ENCODE measurements at places on chromosomes 13 and 19.

GRCh38 chr19:55132453-55133129 is 15.2 kb upstream of the PPP1R12C start:
- DNase-seq = no peak

GRCh38 chr19:49713236-49713845 is 22.4 kb downstream of the CPT1C start:
- no peak for DNase-seq

- DNase-seq = no peak
Observed at GRCh38 chr13:113123226-113124201, 915 bp downstream of the F10 start.

- no peak for DNase-seq
Observed at GRCh38 chr19:3682741-3683404, 17.4 kb downstream of the PIP5K1C start.

GRCh38 chr19:3580156-3580934 is 4.9 kb upstream of the GIPC3 start:
- no peak for DNase-seq

GRCh38 chr19:47848823-47849473 is 10.1 kb upstream of the TPRX2 start:
- DNase-seq = no peak

DNA sequence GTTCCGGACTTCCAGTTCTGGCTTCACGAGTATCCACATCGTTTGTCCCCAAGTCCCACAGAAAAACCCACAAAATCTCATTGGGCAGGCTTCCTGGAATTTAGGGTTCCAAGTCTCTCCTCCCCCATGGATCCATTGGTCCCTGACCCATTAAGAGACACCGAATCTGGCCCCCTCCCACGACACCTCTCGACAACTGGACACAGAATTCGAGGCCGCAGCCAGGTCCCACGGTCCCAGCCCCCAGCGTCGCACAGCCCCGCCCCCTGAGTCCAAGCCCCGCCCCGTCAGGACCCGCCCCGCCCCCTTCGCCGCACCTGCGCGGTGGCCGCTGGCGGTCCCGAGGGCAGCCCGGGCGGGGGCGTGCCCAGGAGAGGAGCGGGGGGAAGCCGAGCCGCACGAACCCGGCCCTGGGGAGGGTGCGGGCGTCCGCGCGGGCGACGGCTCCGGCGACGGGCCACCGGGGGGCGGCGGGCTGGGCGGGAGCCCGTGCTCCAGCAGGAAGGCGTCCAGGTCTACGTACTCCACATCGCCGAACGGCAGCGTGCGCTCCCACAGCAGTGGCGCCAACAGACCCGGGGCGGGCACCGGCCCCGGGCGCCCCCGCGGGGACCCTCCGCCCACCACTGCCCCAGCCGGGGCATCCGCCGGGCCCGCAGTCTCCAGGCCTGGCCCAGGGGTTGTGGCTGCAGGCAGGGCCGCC is 1.8 kb downstream of the DBP start:
- DNase-seq = peak; percentile 78

DNA sequence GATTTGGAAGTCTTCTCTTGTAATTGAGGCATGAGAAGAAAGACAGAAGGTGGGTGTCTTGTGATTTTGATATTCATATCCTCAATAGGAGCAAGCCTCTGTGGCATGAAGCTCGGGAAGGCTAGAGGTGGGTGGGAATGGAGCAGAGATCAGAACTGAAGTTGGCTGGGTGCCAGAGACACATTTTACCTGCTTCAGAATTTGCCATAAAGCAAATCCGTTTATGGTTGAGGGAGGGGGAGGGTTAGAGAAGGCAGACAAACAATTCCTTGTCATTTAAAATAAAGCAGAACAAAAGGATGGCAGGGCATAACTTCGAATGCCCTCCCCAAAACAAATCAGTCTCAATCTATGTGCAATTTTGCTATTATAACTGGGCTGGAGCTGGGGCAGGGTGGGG is 305.9 kb downstream of the KLF5 start:
- no peak for DNase-seq

DNA sequence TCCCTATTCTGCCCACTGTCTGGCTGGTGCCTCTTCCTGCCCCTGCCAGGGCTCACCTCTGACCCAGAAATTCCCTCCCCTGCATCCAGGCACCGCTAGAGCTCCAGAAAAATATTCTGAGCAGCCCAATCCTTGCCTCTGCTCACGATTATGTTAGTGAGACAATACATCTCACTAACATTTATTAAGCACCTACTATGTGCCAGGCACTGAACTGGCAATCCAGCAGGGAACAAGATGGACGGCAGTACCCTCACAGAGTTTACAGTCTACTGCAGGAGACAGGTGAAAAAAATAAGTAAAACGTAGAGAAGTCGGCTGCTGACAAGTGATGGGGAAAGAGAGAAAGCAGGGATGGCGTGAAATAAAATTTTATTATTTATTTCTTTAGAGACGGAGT is 5.5 kb downstream of the TINCR start:
- no peak for DNase-seq

DNA sequence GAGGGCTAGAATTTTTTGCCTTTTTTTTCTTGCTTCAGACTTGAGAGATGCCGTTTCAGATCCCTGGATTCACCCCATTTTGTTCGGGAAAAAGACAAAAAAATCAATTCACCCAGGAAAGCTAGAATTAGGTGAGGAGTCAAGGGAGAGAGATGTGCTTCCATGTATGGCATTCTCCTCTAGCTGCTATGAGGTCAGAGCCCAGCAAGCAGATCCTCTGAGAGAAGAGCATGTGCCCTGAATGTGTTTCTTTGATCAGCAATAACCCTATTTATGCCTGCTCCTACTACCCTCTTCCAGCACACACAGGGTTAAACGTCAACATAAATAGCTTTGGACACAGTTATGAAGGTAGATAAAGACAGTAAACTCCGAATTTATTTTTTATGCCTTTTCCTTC is 53.6 kb downstream of the NDFIP2 start:
- no peak for DNase-seq

DNA sequence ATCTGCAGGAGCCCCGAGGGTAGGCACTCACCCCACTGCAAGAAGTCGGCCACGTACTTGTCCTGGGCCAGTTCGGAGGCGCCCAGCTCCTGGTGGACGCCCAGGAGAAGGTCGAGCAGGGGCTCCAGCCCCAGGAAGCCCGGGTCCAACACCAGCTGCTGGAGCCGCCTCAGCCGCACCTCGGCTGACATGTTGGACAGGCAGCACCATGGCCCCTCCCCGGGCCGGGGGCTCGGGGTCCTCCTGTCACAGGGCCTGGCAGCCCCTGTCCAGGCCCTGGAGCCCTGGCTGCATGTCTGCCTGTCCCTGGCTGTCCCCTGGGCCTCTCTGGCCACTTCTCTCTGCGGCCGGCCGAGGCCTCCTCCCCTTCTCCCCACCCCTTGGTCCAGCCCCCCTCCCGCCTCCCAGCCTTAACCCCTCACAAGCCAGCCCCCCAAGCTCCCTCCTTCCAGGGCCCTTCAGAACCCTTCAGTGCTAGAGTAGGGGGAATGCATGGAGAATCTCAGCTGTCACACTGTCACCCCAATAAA is at the start of gene DMPK:
TSS of gene DMPK (minus strand) at position 329 of the 530 bp plus-strand sequence. CDS start at position 191, 138 bp downstream.
- no peak for DNase-seq

DNA sequence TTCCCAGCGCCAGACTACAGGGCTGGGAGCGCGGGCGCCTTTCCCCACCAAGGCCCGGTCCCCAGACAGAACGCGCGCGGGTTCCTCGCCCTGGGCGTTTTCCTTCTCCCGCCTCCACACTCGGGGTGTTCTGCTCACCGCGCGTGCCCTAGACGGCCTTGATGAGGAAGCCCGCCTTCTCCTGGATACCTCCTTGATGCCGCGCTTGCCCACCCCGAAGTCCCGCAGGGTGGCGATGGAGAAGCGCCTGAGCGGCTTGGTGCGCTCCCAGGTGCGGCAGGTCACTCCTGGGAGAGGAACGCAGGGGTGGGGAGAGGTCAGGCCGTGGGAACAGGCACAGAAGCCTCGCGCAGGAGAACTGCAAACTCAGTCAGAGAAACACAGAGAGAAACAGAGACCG is 34.8 kb downstream of the CYP2B6 start:
- no peak for DNase-seq

DNA sequence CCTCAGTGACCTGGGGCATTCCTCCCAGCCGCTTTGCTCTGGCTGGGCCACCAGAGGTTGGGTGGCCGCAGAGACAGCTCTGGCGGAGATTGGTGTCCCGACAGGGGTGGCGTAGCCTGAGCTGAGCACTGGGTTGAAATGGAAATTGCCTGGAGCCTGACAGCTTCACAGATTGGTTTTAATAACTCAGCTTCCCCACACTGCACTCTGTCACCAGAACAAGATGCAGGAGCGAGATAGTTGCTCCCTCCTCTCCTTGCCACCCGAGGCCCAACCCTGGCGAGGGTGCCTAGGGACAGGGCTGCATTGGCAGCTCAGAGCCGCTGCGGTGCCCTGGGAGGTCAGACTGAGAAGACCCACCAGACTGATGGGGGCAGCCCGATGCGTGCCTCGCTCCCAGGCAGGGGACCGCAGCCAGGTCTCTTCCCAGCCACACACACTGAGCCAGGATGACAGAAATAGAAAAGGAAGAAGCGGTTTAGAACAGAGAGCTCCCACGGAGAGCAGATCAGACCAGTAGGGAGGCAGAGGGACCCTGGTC is 84.1 kb downstream of the KDM4B start:
- no peak for DNase-seq
